Osteoblast (primary cell): ENCODE measurements at places on chromosomes 12 and 14. TPM values are rescaled to one million over a fixed set of nuclear protein-coding genes. Genes with fewer than 3 reads are reported as not detected.

The PARP2 gene
- 5.8 and 8.0 TPM in 2 replicates for total RNA-seq

The SMIM41 gene
- total RNA-seq, result under 0.01 TPM in 1 of 2 replicates, not detected in the other

GRCh38 chr12:9235519-9235918, 27.3 kb upstream of the PZP start:
- H3K4me1 ChIP-seq, result no peaks in the 10 kb centered on the region
- no peak overlapping the region for H3K4me3 ChIP-seq
- H3K36me3 ChIP-seq, result no peaks in the 10 kb centered on the region
- H3K27me3 ChIP-seq, result no peaks in the 10 kb centered on the region
- no peak overlapping the region for H3K27ac ChIP-seq
- DNase-seq, result no peak

- peak; percentile 32 for DNase-seq
- no peaks in the 10 kb centered on the region for H3K36me3 ChIP-seq
- peaks cover 6% of the 10 kb centered on the region for H3K27me3 ChIP-seq
- H3K27ac ChIP-seq, result no peak overlapping the region
These were observed 6.8 kb upstream of the OTUB2 start for GRCh38 chr14:94019329-94019728.

- H3K27me3 ChIP-seq, result no peaks in the 10 kb centered on the region
- no peak for DNase-seq
- no peak overlapping the region for H3K27ac ChIP-seq
These were observed 18.5 kb upstream of the BHLHE41 start for GRCh38 chr12:26143291-26143690.

DNA sequence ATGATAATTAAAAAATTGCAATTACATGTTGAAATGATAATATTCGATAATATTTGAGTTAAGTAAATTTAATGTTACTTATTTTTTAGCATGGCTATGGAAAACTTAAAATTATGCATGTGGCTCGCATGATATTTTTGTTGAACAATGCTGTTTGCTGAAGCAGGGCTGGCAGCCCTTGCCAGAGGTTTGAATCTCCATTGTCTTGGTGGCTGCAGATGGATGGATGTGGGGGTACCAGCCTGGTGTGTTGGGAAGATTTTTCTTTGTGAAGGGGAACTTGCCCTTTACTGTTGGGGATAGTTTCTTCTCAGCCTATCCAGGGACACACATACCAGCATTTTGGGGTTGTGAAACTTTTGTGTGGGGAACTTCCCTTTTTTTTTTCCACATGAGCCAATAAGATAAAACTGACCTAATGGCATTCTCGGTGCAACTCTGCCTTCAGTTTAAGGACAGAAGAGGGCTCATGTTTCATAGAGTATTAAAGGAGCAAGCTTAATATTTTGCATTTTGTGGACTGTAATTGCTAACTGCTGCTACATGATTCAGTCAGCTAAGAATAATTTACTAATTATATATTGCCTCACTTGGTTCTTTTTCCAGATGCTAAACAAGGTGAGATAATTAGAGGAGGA, 8.8 kb downstream of the RASSF3 start:
- peak overlapping the region; percentile 32 for H3K27ac ChIP-seq
- H3K36me3 ChIP-seq, result no peaks in the 10 kb centered on the region
- H3K27me3 ChIP-seq, result no peaks in the 10 kb centered on the region
- peaks cover 18% of the 10 kb centered on the region for H3K4me1 ChIP-seq
- no peak for DNase-seq
